Fibroblast of lung (primary cell): ENCODE measurements at places on chromosomes 2 and 18.

GRCh38 chr2:205902041-205902899, 183.7 kb downstream of the INO80D start:
- DNase-seq: peak; percentile 26

DNA sequence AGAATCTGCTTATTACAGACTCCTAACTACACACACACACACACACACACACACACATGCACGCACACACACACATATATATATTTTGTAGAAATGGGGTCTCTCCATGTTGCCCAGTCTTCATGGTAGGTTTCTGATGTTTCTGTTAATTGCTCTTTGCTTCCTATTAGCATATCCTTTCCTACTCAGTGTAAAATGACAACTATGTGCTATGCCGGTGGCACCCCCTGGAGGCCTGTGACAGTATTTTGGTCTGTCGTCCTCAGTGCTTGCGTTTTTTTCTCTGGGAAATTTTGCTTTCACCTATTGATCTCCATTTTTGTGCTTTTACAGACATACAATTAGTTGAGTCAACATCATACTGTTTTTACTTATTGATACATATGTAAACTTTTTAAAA, 322.1 kb downstream of the LRRTM1 start:
- DNase-seq: no peak

DNA sequence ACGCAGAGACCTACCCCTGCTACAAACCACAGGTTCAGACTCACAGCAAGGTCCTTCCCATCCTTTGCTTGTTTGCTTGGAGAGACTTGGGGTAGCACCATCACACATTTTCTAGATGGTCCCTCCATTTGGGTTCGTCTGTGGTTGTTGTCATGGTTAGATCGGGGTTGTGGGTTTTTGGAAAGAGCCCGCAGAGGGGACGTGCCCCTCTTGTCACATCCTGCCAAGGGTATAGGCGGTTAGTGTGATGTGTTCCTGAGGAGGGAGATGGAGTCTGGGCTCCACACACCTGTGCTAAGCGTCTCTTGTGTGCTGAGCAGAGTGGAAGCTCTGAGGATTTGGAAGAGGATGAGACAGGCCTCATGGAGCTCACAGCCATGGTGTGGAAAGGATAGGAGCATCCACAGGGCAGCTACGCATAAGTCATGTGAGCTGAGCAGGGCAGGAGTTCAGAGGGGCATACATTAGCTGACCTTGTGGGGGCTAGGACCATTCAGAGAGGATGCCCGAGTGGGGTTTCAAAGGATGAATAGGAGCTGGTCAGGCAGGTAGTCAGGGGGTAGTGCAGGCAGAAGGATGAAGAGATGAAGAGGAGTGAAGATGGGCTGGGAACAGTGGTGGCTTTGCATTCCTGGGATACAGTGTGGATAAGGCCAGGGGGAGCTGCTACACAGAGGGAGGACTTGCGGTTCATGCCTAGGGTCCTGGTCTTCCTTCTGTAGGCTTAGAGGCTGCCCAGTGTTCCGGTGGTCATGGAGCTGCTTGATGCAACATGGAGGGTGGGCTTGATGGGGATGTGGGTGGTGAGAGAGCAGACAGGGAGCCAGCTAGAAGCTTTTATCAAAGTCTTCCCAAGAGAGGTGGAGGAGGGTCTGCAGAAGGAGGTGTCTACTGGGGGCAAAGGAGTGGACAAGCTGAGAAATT, 62.9 kb downstream of the ACKR3 start:
- no peak for DNase-seq

GRCh38 chr2:38448692-38449410, 71.8 kb upstream of the ATL2 start:
- no peak for DNase-seq

GRCh38 chr18:9126337-9126736, 10.2 kb upstream of the ANKRD12 start:
- no peak for DNase-seq

GRCh38 chr2:219402665-219403515, 15.2 kb upstream of the DNPEP start:
- DNase-seq: peak; percentile 87

GRCh38 chr2:158732573-158733429, 62.3 kb upstream of the DAPL1 start:
- no peak for DNase-seq

- DNase-seq: no peak
Observed at GRCh38 chr2:85763831-85764230, 10.0 kb downstream of the ATOH8 start.

GRCh38 chr18:62070302-62070701, 116.6 kb downstream of the PIGN start:
- DNase-seq: no peak

- no peak for DNase-seq
Observed at GRCh38 chr2:191835539-191836350, 11.1 kb downstream of the CAVIN2 start.

DNA sequence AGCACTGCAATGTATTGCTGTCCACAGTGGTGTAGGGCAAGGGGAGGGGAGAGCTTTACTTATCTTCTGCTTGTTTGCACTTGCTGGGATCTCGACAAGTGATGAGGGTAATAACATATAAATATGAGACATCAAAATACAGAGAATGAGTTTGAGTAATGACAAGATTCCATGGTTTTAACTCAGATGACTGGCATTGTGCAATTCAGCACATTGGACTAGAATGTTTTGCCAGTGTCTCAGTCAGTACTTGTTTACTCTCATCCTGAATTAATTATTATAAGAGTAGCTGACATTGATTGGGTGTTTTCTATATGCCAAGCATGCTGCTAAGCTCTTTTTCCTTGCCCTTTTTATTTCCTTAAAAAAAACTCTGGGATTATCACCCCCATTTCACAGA, 306.7 kb upstream of the MMADHC start:
- no peak for DNase-seq

DNA sequence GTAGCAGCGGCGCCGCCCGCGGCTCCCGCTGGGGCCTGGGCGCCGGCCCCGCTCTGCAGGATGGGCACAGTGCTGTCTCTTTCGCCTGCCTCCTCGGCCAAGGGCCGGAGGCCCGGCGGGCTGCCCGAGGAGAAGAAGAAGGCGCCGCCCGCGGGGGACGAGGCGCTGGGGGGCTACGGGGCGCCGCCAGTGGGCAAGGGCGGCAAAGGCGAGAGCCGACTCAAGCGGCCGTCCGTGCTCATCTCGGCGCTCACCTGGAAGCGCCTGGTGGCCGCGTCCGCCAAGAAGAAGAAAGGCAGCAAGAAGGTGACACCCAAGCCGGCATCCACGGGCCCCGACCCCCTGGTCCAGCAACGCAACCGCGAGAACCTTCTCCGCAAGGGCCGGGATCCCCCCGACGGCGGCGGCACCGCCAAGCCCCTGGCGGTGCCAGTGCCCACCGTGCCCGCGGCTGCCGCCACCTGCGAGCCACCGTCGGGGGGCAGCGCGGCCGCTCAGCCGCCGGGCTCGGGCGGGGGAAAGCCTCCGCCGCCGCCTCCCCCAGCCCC, 369 bp downstream of the CDK5R2 start:
- DNase-seq: no peak

GRCh38 chr2:21330786-21331391, 207.1 kb downstream of the TDRD15 start:
- peak; percentile 9 for DNase-seq

DNA sequence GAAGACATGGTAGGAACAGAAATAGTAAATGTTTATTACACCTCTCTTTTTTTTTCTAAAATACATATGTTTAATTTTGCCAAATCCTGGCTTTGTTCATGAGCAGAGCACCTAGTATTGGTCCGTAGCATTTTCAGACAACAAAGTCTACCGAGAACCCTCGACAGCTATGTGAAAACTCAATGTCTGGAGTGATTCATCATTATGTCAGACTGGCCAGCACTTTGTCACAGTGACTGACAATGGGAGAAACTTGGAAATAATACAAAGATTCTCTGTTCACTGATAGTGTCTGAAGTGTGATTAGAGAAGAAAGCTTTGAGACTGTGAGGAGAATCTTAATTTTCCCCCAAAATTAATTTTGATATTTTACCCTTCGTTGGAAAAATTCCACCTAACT, 143.0 kb downstream of the HNMT start:
- no peak for DNase-seq

DNA sequence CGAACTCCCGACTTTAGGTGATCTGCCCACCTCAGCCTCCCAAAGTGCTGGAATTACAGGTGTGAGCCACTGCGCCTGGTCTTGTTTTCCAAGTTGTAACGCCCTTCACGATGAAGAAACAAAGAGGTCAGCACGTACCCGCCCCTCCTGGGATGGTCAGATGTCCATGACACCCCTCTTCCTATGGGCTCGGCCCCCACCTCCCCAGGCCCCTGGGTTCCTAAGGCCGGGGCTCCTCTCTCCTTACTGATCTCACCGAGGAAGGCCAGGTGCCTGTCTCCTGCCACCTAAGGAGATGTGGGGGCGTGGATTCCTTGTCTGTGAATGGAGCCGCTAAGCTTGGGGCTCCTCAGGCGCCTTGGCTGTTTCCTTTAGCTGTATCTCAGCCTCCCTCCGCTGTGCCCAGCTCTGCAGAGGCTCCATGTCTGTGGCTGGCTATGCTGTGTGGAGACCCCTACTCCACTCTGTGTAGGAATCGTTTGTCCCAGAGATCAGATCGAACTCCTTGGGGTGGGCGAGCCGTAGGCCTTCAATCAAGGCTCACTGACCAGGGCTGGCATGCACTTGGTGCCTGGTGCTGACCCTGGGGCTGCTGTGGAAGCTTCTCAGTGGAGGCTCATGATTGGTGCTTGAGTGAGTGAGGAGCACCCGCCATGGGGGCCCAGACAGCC, 8.8 kb downstream of the COLEC11 start:
- DNase-seq: no peak

DNA sequence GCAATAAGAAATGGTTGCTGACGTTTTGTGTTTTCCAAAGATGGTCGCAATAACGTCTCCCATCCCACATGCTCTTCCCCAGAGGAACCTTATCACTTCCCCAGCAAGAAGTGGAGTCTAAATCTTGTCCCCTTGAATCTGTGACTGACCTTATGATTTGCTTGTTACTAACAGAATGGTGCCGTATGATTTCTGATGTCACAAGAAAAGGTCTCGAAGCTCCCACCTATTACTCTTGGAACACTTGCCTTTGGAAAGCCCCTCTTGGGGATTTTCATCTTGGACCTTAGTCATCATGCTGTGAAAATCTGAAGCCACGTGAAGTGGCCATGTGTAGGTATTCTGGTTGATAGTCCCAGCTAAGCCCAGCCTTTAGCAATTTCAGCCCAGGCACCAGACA, 86.2 kb upstream of the GLS start:
- DNase-seq: no peak

- no peak for DNase-seq
Observed at GRCh38 chr2:176852667-176853066, 359.9 kb upstream of the HNRNPA3 start.

GRCh38 chr18:50653402-50654093, 93.7 kb downstream of the MAPK4 start:
- DNase-seq: no peak

- no peak for DNase-seq
Observed at GRCh38 chr18:38619129-38619528, 1053.5 kb upstream of the CELF4 start.

- no peak for DNase-seq
Observed at GRCh38 chr2:239188536-239188935, 212.3 kb downstream of the HDAC4 start.

DNA sequence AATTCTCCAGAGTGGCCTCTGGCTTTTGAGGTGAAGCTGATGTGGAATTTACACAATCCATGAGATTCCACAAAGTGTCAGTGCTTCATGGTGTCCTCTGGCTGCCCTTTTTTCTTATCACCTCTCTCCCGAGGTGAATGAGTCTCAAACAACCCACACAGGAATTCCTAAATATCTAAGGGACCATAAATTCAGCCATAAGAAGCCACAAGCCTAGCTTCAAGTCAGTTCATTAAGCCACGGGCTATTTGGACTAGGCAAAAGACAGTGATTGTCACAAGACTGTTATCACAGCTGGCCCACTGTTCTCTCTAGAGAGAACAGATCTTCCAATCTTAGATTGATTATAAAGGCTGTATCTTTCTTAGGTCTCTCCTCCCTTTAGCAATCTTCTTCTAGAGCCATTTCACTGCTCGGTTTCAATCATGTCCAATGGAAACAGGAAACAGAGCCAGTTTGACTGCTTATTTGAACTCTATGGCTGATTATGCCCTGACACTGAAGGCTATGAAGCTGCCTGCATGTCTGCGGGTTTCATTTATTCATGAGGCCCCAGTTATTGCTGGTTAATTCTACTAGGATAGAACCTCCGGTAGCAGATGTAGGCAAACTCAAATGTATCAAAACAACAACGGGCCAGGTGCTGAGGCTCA, 4.1 kb downstream of the NEMP2 start:
- peak; percentile 93 for DNase-seq

GRCh38 chr2:113133704-113134598, 6.6 kb downstream of the IL1RN start:
- DNase-seq: no peak

- no peak for DNase-seq
Observed at GRCh38 chr18:9058406-9058805, 44.1 kb upstream of the NDUFV2 start.

DNA sequence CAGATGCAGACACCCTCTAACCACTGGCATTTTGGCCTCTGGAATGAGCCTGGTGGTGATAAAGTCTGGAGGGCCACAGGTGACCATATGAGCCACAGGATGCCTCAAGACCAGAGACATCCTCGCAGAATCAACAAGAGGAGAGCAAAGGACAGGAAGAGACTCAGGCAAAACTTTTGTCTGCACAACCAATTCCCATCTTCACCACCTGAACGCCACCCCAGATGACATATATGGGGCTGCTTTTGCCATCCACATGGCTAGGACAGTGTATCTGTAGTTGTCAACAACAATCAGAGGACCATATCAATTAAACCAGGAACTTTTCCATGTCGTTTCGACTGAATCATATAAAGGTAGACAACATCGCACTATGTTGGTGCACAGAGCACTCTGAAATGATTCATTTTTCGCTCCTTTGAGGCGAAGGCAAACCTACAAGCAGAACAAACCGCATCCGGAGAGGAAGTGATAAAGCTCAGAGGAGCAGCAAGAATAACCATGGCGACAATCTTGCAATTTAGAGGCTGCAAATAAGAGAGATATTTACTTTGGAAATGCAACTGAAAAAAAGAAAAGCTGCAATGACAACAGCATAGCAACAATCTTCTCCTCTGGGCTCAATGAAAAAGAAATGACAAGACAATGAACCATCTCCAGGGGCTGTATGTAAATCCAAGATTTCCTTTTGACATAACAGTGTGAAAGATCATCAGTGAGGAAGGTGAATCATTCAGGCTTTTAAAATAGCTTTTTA, 204.5 kb downstream of the ARL4C start:
- no peak for DNase-seq

DNA sequence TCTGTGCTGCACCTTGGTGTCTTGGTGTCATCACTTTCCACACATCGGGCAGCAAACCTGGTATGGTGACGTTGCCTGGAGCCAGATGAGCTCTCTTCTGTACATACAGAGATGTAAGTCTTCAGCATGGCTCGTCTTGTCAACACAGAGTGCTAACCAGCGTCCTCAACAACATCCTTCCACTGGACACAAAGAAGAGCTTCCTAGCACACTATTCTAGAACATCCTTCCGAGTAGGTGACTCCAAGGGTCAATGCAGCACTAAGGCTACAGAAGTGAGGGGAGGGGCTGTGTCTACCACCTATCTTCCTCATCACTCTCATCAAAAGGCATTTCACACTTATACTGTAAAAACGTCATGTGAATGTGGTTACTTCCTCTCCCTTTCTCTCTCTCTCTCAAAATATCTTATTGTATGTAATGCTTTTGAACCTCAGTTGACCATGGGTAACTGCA, 108.1 kb upstream of the SLC1A4 start:
- DNase-seq: no peak
